ENCODE measurements at places on chromosomes 4 and X. TPM values are rescaled to one million over a fixed set of nuclear protein-coding genes. Genes with fewer than 3 reads are reported as not detected.

OTUD6A gene
- total RNA-seq = not detected

TMEM271 gene
- not detected for total RNA-seq

DNA sequence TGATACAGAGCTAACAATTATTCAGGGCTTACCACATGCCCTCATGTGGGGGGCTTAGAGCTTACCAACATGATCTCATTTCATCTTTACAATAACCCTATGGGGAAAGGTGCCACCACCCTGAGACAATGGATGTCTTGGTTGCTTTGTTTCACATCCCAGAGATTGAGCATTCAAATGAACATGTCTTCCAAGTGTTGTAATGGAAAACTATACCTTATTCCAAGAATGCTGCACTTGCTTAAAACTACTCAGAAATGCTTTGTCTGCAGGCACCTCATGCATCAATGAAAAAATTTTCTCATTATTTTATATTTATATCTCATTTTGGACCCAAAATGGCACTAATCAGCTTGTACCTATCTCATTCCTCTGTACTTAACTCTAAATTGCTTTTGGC is 34.6 kb downstream of the BCLAF3 start:
- no peak for DNase-seq

ZNF595 gene
- total RNA-seq = 13.1 TPM

STPG2 gene
- 0.19 TPM for total RNA-seq

GRCh38 chrX:47143894-47144625 is 442 bp downstream of the NDUFB11 start:
- peak; percentile 27 for DNase-seq

PITX2 gene
- 0.45 TPM for total RNA-seq

Measured in colonic mucosa (tissue), 4 donors.